ENCODE measurements at places on chromosomes 7 and 10.

DNA sequence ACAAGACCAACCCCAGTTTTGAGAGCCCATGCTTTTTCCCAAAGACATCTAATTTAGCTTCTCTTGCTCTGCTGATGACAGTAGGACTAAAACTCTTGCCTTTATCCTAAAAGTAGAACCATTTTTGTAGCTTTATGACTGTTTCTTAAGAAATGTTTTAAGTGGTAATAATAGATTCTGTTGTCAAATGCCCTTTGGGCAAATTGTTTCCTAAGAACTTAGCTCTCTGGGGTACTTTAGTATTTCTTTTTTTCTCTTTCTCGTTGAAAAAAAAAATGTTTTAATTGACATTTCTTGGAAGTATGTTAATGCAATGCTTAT lies 157.4 kb downstream of the ARID5B start:
- H3K36me3 ChIP-seq = no peaks in the 10 kb centered on the region
- no peak overlapping the region for H3K4me3 ChIP-seq
- no peak for DNase-seq
- H3K4me1 ChIP-seq = no peaks in the 10 kb centered on the region

DNA sequence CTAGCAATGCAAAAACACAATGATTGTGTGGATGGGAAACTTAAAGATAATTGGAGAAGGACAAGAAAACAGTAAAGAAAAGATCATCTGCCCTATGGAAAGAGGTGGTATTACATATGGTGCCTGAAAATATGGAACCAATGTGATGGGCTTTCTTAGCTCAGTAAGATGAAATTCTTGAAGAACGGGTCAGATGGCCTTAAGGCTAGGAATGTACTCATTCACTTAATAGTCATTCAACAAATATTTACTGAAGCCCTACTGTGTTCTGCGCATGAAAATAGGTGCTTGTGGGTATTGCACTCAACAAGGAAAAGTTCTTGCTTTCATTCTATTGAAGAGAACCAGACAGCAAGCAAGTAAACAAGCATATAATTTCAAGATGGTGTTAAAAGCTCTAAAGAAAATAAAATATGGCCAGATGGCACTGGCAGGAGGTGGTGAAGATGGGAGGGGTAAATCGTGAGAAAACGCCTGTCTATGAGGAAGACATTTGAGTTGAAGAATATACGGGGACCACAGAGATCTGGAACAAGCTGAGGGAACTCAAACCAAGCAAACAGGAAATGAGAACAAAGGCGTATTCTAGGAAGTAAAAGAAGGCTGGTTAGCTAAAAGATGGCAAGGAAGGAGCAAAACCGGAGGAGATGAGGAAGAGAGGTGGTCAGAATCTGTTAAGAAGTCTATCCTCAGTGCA lies 179.7 kb downstream of the ANK3 start:
- H3K4me1 ChIP-seq = no peaks in the 10 kb centered on the region
- no peaks in the 10 kb centered on the region for H3K36me3 ChIP-seq
- DNase-seq = no peak
- no peak overlapping the region for H3K27ac ChIP-seq
- no peak overlapping the region for H3K4me3 ChIP-seq
- no peaks in the 10 kb centered on the region for H3K27me3 ChIP-seq

- H3K4me1 ChIP-seq = no peaks in the 10 kb centered on the region
- DNase-seq = no peak
- H3K36me3 ChIP-seq = no peaks in the 10 kb centered on the region
- H3K27me3 ChIP-seq = no peaks in the 10 kb centered on the region
- H3K27ac ChIP-seq = no peak overlapping the region
These were observed 223.3 kb upstream of the FERD3L start for GRCh38 chr7:19368491-19368925.

DNA sequence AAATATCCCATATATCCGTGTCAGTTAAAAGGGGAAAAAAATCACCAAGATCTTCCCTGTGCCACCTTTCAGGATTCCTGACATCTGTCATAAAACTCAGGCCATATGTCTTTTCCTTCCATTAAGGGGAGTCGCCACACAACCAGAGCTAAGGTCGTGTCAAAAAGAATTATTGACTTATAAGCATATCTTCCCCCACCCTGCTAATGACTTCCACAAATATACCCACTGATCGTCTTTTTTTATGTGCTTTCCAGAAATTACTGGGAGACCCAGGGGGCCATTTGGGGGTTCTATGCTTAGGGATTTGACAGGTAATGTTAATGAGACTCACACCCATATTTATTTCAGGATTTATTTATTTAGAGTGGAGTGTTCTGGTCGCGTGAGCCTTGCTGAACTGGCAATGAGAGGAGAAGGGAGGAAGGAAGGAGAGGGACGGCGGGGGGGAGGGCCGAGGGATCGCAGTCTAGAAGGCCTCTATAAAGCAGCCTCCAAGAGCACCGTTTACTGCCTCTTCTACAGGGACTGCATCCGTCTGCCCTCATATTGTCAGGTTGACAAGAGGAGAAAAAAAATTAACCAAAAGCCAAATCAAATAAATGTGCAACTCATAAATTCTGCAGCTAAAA lies 135.7 kb upstream of the MGMT start:
- DNase-seq = no peak
- no peak overlapping the region for H3K4me3 ChIP-seq
- no peaks in the 10 kb centered on the region for H3K27me3 ChIP-seq
- H3K4me1 ChIP-seq = no peaks in the 10 kb centered on the region

- no peak for DNase-seq
- H3K27ac ChIP-seq = no peak overlapping the region
- H3K4me3 ChIP-seq = no peak overlapping the region
- H3K36me3 ChIP-seq = no peaks in the 10 kb centered on the region
- H3K27me3 ChIP-seq = no peaks in the 10 kb centered on the region
These were observed 29.2 kb upstream of the ZNRF2 start for GRCh38 chr7:30255064-30255769.

- no peaks in the 10 kb centered on the region for H3K27me3 ChIP-seq
- no peaks in the 10 kb centered on the region for H3K36me3 ChIP-seq
- DNase-seq = no peak
- peaks cover 6% of the 10 kb centered on the region for H3K4me1 ChIP-seq
- H3K27ac ChIP-seq = no peak overlapping the region
These were observed 103.1 kb downstream of the SLC25A13 start for GRCh38 chr7:96218664-96219243.
